ENCODE measurements at places on chromosomes 7 and 10.

GRCh38 chr7:43869867-43870240 lies 537 bp upstream of the MRPS24 start:
- peak; percentile 95 for DNase-seq

DNA sequence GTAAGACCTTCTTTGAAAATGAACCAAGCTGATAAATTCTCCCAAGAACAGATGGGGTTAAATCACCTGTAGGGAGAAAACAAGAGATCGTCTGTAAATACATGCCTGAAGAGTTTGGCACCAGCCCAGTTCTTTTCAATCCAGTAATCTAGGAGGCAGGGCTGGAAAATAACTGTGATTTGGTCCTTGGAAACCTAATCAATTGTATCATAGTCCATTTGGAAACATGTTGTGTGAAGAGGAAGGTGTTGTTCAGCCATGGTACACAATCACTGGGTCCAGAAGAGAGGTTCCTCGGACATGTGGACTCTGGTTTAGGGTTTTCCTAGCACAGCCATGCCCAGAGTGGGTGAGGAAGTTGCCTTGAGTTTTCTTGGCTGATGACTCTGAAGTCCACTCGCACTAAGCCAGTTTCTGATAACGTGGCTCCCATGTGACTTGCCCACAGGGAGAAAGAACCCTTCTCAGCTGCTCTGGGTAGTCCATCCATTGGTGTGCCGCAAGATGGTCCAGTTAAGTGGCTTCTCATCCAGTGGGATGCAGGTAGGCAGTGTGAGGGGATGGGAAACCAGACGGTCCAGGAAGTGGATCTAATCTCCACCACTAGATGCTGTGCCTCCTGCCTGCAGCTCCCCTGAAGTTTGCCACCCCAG lies 5.1 kb downstream of the BLNK start:
- no peak for DNase-seq

DNA sequence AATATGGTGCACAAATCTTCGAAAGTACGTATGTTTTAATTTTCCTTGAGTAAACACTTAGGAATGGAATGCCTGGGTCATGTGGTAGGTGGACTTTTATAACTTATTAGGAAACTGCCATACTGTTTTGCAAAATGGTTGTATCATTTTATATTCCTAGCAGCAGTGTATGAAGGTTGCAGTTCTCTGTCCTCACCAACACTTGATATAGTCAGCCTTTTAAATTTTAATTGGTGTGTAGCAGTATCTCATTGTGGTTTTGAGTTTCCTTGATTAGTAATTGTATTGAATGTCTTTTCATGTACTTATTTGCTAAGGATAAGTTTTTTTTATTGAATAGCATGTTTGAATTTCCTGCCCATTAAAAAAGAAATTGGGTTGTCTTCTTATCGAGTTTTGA lies 926 bp upstream of the PCBD1 start:
- peak; percentile 15 for DNase-seq

DNA sequence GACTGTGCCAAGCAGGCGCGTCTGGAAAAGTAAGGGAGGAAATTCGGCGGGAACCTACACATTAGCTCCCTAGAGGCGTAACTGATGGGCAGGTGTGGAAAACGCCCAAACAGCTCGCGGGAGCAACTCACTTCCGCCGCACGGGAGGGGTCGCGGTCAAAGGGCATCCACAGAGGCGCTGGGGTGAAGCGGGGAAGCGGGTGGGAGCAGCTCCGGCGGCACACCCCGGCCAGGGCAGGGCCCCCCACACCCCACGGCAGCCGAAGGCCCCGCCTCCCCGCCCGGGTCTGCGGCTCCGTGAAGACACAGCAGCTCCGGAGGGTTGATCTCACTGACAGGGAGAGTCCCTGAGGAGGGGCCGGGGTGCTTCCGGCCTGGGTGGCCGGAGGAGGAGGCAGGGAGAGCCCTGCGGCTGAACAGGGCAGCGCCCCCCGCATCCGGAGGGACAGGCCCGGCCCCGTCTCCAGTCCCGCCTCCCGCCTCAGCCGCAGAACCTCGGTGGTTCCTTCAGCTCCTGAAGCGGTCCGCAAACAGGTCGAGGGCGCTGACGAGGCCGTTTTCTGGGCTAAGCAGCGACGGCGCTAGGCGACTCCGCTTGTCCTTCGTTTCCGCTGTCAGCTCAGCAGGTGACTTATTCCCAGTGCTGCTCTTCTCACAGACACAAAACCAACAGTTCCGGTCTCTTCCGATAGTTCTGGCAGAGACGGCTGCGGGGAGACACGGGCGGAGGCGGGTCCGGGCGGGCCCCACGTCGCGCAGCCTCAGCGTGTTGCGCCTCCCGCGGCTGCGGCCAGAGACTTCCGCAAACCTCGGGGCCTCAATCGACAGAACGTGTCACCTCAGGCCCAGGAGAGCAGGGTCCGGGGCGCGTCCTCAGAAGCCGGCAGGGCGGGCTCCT lies 276.1 kb downstream of the DNAJB6 start:
- DNase-seq, result peak; percentile 47

DNA sequence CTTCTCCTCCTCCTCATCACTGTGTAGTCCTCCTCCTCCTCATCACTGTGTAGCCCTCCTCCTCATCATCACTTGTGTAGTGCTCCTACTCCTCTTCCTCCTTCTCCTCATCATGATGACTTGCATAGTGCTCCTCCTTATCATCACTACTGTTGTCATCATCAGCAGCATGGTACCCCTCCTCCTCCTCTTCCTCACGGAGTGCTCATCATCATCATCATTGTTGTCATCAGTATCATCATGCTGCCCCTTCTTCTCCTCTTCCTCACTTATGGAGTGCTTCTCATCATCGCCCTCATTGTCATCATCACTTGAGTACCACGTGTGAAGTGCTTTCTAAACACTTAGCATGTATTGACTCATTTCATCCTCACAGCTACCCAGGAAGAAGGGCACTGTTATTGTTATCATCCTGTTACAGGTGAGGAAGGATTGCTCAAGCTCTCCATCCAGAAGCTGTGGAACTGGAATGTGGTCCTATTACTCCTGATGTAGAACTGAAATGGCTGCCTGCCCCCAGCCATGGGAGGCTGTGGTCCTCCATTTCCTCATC lies 122.8 kb upstream of the SHH start:
- no peak for DNase-seq

DNA sequence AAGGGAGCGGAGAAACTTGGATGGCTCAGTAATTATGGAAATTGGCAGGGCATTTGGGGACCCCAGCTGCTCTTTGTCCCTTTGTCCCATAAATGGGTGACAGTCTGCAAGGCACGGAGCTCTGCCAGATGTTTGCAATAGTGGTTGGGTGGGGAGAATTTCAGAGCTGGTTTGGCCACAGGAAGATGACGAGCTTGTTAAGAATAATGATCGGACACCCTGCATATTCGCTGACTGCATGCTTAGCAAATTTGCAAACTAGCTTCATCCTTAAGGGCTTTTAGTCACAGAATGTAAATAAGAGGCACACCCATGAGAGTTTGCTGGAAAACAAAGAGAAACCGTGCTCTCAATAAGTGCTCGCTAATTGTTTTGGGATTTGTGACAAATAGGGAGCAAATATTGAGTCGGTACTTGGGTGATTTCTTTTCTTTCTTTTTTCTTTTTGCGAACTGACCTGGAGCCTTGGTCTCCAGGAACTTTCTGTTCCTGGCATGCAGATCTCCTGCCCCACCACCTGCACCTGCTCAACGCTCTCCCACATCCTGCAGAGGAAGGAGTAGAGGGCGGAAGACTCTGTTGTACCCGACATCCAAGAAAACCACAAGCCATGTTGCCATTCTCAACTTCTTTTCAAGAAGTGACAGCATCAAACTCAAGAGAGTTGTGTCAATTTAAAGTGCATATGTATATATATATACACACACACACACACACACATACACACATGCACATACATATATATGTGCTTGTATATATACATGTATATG lies 238.9 kb downstream of the CAMK1D start:
- no peak for DNase-seq

GRCh38 chr7:80699721-80700256 lies 61.3 kb downstream of the CD36 start:
- peak; percentile 48 for DNase-seq

GRCh38 chr7:50603287-50603686 lies 38.1 kb upstream of the DDC start:
- DNase-seq, result no peak

GRCh38 chr10:97810446-97810845 lies 38.6 kb upstream of the SFRP5 start:
- DNase-seq, result peak; percentile 12

DNA sequence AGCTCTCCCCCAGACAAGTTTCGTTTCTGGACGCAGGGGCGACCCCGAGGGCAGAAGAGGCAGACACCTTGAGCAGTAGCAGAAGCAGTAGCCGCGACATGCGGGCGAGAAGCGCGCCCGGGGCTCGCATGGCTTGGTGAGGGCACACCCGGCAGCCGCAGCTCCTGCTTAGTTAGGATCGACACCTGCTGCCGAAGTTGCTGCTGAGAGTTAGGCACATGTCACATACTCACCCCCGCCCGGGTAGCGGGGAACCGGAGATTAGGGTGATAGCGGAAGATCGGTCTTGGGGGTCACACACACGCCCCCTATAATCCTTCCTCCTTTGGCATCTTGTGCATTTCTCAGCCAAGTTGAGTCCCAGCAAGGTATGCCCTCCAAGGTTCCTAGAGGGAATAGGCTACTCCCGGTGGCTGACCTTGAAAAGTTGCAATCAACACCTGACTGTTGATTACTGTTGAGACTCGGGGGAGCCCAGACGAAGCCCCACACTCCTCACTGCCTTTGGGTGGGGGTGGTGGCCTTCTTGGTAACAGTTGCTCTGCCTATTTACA lies 668 bp downstream of the GPR37 start:
- DNase-seq, result peak; percentile 8

- no peak for DNase-seq
Observed at GRCh38 chr10:11910102-11910501, 86.9 kb downstream of the PROSER2 start.

- DNase-seq, result no peak
Observed at GRCh38 chr7:77993838-77994237, 195.3 kb downstream of the PHTF2 start.

- DNase-seq, result no peak
Observed at GRCh38 chr7:155482511-155483183, 24.7 kb downstream of the EN2 start.

DNA sequence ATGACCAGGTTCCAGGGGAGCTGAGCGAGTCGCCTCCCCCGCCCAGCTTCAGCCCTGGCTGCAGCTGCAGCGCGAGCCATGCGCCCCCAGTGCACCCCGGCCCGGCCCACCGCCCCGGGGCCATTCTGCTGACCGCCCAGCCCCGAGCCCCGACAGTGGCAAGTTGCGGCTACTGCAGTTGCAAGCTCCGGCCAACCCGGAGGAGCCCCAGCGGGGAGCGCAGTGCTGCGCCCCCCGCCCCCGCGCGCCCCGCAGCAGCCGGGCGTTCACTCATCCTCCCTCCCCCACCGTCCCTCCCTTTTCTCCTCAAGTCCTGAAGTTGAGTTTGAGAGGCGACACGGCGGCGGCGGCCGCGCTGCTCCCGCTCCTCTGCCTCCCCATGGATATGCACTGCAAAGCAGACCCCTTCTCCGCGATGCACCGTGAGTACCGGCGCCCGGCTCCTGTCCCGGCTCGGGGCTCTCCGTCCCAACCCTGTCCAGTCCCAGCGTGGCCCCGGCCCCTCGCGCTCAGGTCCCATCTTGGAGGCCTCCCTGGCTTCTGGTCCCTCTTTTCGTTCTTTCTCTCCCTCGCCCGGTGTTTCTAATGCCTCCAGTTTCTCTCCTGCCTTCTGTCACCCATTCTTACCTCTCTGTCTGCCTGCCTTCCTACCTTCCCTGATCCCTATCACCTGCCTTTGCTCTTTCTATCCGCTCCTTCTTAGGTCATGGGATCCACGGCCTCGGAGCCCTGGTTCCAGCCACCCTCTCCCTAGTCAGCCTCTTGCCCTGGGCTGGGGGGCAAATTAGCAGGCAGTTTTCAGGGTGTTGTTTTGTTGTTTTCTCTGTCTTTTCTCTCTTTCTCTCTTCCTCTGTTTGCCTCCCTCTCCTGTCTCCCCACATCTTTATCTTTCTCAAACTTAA lies 751 bp downstream of the PAX2 start:
- no peak for DNase-seq

GRCh38 chr7:93115796-93116195 lies 2.0 kb downstream of the SAMD9 start:
- DNase-seq, result peak; percentile 46

GRCh38 chr7:133563251-133563650 lies 310.4 kb downstream of the EXOC4 start:
- DNase-seq, result no peak

- DNase-seq, result no peak
Observed at GRCh38 chr7:116018731-116019130, 11.8 kb downstream of the TFEC start.

- no peak for DNase-seq
Observed at GRCh38 chr7:136976504-136977251, 108.2 kb downstream of the CHRM2 start.

DNA sequence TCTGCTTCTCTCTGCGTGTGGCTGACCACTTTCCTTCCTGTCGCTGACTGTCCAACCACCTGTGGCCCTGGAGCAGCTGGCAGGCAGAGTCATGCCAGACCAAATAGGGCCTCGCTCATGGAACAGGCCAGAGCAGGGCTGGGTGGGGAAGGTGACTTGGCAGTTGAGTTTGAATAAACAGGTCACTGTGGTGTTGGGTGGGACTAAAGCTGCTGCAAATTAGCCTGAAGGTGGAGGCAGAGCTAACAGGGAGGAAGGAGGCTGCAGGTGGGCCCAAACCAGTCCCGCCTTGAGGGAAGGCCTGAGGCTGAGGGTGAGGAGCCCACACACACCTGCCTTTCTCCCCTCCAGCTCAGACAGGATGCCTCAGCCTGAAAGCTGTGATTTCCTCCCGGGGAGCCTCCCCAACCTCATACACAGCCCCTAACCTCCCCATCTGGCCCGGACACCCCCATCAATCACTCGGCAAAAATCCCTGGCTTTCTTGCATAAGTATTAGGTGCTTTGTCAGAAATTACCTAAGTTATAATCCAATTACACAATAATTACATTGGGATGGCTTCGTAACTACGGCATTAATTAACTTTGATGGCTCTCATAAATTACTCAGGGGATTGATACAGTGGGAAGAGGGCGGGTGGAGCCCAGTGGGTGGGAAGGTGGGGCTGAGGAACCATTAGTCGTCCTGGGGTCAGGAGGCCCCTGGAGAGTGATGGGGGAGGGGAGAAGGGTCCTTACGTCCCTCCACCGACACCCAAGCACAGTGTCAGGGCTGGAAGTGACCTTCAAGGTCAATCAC lies 97.7 kb upstream of the PCBD1 start:
- no peak for DNase-seq

DNA sequence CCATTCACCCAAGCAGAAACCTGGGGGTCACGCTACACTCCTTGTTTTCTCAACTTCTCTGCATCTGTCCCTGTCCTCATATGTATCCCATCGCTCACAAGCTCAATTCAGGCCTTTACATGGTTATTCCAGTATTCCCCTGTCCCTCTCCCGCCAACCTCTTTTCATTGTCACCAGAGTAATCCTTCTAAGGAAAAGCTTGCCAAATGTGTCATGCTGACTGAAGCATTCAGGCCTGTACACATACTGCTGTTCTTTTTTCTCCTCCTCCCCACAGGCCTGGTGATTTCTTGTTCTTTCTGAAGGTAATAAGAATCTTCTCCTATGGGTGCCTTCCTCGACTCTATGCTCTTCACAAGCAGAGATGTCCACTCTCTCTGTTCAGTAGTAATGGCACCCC lies 282.2 kb downstream of the PHTF2 start:
- DNase-seq, result no peak
